ENCODE measurements at places on chromosomes 5 and 9.
A peak's percentile ranks its signal among the peaks of the same experiment; 100 is the strongest.

GRCh38 chr9:121598167-121598964 lies 53.1 kb upstream of the DAB2IP start:
- DNase-seq = no peak

DNA sequence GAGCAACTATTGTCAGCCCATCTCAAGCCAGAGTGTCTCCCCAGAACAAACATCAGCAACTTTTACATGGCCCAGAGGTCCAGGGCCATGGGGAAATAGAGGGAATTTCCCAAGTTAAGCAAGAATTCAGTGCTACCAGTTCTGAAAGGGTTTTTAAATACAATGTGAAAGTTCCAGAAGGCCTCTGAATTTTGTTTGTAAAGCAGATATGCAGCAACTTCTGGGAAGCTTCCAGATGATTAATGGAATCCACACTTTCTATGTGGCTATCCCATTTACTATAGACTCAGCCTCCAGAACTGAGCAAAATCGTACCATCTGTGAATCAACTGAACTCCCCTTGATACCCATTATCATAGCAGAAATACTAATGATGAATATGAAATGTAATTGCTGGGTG lies 93.8 kb downstream of the FEM1C start:
- DNase-seq = no peak

GRCh38 chr9:126056312-126057021 lies 270.2 kb upstream of the MVB12B start:
- DNase-seq = no peak

DNA sequence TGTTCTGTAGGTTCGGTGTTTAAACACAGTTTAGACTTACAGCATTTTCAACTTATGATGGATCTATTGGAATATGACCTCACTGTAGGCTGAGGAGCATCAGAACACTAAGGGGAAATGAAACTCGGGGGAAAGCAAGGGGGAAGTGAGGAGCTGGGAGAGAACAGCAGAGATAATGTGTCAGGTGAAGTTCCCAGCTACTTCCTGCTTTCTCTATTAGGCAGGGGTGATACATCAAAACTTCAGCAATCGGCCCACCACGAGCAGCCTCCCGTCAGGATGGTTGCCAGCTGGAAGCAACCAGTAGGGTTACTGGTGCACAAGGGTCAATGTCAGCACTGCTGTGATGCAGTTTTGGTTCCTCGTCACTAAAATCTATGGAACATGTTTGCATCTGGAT lies 34.3 kb downstream of the FAT2 start:
- DNase-seq = no peak

GRCh38 chr5:157167214-157167621 lies 1.2 kb upstream of the GARIN3 start:
- no peak for DNase-seq

DNA sequence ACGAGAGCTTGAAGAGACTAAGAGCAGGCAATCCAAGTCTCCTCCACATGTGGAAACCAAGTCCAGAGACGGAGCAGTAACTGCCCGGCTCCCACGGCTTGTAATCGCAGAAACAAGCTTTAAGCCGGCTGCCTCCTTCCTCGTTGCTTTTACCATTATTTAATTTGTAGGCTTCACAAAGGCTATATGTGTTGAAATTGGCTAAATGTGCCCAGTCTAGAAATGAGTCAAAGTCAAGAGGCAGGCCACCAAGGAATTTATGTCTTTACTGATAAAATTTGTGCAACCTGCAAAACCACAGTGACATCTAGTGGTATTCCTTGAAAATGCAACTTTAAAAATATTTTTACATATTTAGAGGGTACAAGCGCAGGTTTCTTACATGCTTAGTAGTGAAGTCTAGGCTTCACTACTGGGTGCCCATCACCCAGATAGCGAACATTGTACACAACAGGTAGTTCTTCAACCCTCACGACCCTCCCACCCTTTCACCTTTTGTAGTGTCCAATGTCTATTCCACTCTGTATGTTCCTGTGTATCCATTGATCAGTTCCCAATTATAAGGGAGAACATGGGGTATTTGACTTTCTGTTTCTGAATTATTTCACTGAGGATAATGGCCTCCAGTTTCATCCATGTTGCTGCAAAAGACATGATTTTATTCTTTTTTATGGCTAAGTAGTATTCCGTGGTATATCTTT lies 33.5 kb upstream of the EBF1 start:
- peak; percentile 63 for DNase-seq

DNA sequence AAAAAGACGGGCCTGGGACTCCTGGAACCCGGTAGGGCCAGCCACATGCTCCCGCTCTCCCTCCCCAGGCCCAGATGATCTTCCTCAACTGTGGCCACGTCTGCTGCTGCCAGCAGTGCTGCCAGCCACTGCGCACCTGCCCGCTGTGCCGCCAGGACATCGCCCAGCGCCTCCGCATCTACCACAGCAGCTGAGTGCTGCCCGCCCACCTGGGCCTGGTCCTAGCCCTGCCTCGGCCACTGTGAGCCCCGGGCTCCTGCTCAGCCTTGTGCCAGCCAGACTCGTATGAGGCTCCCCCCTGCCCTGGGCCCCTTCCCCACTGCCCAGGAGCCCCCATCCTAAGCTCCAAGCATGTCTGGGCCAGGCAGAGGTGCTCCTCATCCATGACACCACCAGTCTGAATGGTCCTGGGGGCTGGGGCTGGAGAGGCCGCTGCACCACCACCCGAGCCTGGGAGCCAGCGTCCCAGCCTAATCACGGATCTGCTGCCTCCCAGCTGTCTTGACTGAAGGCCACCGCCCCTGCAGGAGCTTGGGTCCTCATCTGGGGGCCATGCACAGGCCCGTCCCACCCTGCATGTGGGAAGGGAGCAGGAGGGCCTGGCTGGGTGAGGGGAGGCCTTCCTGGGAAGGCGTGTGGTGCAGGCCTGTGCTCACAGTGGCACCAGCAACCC lies 51.5 kb downstream of the LRSAM1 start:
- no peak for DNase-seq

DNA sequence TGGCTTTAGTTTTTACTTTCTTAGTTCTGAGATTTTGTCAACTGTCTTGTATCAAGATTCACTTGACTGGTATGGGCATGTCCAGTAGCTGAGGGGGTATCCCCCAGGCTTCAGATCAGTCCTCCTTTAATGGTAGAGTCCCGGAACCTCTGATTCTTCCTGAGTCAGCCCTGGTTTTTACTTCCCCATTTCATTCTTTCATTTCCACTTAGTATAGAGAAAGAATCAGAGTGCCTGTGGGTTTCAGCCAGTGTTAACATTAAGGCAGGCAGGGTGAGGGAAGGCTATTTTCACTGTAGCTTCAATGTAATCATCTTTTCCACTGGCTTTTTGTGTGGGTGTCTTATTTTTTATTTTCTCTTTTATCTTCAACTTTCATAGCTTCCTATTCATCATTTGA lies 8.3 kb upstream of the COMMD10 start:
- DNase-seq = no peak

DNA sequence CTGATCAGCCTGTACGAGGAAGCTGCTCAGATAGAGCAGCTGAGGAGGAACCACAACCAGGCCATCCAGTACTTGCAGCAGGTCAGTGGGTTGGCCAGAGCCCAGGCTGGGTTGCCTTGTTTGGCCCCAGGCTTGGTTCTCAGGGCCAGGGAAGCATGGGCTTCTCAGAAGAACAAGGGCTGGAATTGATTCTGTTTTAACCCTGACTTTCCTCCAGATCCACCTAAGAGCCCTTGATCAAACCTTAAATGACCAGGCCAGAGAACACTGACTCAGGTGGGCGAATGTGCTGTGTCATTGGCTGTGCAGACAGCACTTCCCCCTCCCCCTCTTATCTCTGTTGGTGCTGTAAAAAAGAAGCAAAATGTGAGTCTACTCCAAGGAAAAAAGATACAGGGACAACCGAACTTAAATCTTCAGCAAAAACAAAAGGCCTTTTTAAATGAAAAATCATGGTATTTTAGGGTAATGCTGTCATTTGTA lies 28.1 kb downstream of the TTC23L start:
- DNase-seq = no peak

GRCh38 chr5:133297293-133297692 lies 245.5 kb downstream of the HSPA4 start:
- no peak for DNase-seq

DNA sequence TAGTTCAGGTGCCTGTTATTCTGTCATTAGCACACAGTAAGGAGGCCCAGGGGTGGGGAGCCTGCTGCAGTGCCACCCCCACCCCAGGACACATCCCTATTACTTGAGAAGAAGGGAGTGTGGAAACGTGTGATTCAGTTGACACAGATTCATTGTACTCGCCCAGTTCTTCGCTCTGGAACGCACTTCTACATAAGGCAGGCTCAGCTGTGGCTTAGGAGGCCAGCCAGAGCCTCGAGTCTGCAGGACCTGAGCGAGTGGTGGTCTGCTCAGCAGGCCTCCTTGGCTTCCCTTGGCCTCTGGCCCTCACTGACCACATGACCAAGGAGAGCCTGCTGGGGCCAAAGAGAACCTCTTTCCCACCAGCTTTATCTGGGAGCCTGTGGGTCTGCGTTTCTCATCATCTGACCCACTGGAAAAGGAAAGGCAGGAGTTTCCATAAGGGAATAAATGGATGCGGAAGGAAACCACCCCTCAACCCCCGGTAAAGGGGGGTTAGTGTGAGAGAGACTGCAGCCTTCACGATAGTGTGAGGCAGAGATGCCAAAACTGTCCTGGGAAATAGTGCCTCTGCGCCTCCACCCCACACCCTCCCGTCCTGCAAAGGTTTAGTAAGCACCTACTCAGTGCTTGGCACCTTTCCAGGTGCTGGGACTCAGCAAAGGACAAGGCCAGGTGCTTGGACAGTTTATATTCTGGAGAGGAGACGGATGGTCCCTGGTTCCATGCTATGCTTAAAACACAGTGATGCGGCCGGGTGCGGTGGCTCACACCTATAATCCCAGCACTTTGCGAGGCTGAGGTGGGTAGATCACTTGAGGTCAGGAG lies 73.7 kb downstream of the PPARGC1B start:
- DNase-seq = no peak

DNA sequence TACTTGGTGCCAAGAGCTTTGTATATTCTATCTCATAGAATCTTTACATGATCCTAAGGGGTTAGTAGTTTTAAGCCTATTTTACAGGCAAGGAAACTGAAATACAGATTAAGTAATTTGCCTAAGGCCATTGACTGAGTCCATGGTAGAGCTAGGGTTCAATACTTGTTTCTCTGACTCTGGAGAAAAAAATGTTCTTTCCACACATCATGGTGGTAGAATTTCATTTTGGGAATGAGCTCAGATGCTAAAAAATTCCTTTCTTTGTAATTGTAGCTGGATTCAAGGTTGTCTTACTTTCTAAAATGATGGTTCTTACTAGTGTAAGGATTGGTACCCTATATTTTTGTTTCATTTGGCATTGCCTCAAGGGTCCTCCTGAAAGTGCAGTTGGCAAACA lies 86.0 kb downstream of the ANKRD55 start:
- DNase-seq = no peak

DNA sequence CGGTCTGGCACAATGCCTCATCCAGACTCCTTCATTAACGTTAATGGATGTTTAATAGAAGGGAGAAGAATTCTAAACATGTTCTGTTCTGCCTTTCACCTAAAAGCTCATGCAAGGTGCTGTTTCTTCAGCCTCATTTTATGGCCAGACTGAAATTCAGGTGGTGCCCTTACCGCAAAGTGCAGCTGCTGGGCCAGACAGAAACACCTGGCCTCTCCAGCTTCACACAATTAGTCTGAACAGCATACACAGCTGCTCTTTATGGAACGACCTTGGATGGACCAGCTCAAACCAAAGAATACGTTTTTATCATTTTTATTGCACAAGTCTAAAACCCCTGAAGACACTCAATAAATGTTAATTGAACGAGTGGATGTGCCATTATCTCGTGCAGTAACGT lies 4.6 kb downstream of the SNCAIP start:
- DNase-seq = no peak

DNA sequence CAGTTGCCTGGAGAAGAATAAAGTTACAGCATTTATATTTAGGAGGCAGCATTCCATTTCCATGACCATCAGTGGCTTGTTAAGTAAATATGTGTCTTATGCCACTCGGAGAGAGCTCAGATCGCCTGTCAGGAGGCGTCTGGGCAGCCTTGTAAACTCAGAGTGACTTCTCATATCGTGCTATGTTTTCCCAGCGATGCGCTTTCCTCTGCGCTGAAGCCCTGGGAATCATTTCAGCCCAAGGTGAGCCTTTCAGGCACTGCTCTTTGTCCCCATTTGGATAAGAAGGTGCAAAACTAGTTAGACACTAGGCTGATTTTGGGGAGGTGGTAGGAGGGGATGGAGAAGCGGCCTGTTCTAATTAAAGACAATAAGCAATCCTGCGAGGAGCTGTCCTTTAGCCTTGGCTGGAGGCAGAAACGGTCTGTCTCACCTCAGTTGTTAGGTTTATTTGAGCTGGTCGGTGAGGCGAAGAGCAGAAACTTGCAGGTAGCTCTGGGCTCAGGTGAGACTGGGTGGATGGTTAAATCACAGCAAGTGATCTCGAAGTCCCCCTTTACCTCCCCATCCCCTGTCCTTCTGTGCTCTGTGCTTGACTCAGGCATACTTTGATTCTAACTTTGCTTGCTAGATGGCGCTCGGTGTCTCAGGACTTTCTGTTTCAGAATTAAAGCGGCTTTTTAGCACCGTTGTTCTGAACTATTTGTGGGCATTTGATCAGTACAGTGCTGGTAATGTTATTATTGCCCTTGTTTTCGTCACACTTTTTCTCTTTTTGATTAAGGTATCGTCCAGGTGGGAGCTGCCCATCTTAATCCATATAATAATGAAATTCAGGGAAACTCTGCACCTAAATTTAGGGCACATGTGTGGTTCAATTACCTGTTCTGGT lies 24.6 kb downstream of the NR2F1 start:
- peak; percentile 69 for DNase-seq

DNA sequence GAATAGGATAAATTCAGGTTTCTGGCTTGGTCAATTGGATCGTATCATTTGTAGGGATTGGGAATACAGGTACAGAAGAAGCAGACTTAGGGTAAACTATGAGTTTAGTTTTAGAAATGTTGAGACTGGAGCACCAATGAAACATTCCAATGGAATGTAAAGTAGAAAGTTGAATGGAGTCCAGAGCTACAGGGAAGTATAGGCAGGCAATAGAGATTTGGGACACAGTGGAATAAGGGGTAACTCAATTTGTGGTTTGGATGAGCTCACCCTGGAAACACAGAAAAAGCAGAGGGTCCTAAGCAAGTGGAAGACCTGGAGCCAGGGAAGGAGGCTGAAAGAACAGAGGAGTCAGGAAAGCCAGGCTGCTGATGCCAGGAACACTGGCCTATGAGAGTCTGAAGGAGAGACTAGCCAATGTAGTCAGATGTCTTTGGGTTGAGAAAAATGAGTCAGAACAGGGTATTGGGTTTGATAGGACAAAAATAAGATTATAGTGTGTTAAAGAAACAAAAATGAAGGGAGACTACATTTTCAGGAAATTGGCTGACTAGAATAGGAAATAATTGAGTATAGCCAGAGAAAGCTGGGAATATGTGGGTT lies 72.8 kb downstream of the STARD4 start:
- DNase-seq = no peak
